ENCODE measurements at places on chromosomes 5 and 9. TPM values are rescaled to one million over a fixed set of nuclear protein-coding genes. Genes with fewer than 3 reads are reported as not detected.

The PCDHB11 gene
- 10.6 TPM for total RNA-seq

The LRRC14B gene
- not detected for total RNA-seq

The GGTA1 gene
- total RNA-seq, result 102 TPM

The NUTM2G gene
- total RNA-seq, result not detected

The EGFL7 gene
- total RNA-seq, result 56.5 TPM

The SIMC1 gene
- 20.3 TPM for total RNA-seq

The SPATA24 gene
- 11.6 TPM for total RNA-seq

The N4BP3 gene
- total RNA-seq, result 0.07 TPM

The APBA1 gene
- 6.8 TPM for total RNA-seq

The CDKN2A gene
- 4.1 TPM for total RNA-seq

The IFNA2 gene
- total RNA-seq, result not detected

The SPRY4 gene
- 136 TPM for total RNA-seq

The MARCOL gene
- total RNA-seq, result not detected

The OLFM1 gene
- 14.5 TPM for total RNA-seq

The MACROH2A1 gene
- total RNA-seq, result 153 TPM

The CDX1 gene
- not detected for total RNA-seq

The PCDHGC5 gene
- total RNA-seq, result 6.9 TPM

The ORM2 gene
- total RNA-seq, result not detected

The INSL6 gene
- total RNA-seq, result not detected

The WWC1 gene
- 3.6 TPM for total RNA-seq

The LPAR1 gene
- total RNA-seq, result 85.1 TPM

The FGF10 gene
- 6.0 TPM for total RNA-seq

The DAB2 gene
- 187 TPM for total RNA-seq

The SLC22A4 gene
- total RNA-seq, result 0.14 TPM

The CCDC180 gene
- total RNA-seq, result 5.8 TPM

The TSLP gene
- not detected for total RNA-seq

The PCDHB15 gene
- 6.1 TPM for total RNA-seq

The OBP2A gene
- not detected for total RNA-seq

The TEX48 gene
- total RNA-seq, result not detected

The LCN15 gene
- not detected for total RNA-seq

The FCN1 gene
- total RNA-seq, result 2.2 TPM

The ACOT12 gene
- not detected for total RNA-seq

The SPOCK1 gene
- 25.2 TPM for total RNA-seq

The PHYHD1 gene
- 36.3 TPM for total RNA-seq

The CCDC152 gene
- total RNA-seq, result 0.81 TPM

The SLC34A3 gene
- total RNA-seq, result not detected

The PDE6A gene
- not detected for total RNA-seq

The PTGES2 gene
- 57.9 TPM for total RNA-seq

The TTC33 gene
- total RNA-seq, result 10.3 TPM

The NR5A1 gene
- not detected for total RNA-seq
